Fibroblast of skin of left quadriceps (primary cell): ENCODE measurements at places on chromosomes 3 and 15.

GRCh38 chr3:5184499-5184898, 3.0 kb upstream of the EDEM1 start:
- DNase-seq = no peak

- DNase-seq = no peak
These were observed 3.5 kb upstream of the MNS1 start for GRCh38 chr15:56468401-56468800.

GRCh38 chr3:43028678-43029490, 49.8 kb downstream of the GASK1A start:
- no peak for DNase-seq

DNA sequence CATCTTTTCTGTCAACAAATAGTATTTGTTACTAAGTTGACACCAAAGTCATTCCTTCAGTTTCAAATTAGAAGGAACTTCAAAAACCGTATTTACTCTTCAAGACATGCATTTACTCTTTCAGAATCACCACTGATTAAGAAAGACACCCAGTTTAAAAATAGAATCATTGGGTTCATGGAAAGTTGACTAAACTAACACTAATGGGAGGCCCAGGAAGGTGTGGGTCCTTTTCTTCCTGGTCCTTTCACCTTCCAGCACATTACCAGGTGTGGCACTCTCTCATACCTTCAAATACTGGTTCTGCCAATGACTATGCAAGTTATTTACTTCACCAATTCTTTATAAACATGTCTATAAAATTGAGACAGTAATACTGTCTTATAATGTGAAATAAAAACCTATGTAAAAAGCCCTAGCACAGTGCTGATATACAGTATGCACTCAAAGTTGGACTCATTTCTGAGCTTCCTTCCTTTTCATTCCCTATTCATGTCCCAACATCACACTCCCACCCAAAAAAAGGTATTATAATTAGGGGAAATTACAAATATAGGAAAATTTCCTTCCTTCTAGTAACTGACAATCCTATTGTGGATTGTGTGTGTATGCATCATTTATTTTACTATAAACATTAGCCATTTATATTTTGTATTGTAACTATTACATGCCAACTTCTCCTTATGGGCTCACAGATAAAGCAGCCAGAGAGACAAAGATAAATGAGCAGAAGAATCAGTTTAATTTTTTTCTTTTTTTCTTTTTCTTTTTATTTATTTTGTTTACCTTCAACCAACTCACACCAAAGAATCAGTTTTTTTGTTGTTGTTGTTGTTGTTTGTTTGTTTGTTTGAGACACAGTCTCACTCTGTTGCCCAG, 48.9 kb downstream of the LRRFIP2 start:
- DNase-seq = no peak

DNA sequence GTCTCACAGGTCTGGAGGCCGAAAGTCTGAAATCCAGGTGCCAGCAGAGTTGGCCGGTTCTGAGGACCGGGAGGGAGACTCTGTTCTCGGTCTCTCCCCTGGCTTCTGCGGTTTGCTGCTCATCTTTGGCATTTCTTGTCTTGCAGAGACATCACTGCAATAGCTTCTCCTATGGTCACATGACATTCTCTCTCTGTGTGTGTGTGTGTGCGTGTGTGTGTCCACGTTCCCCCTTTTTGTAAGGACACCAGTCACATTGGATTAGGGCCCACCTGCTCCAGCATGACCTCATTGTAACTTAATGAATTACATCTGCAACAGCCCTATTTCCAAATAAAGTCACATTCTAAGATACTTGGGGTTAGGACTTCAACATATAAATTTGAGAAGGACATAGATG, 12.4 kb upstream of the ATP10A start:
- DNase-seq = no peak

DNA sequence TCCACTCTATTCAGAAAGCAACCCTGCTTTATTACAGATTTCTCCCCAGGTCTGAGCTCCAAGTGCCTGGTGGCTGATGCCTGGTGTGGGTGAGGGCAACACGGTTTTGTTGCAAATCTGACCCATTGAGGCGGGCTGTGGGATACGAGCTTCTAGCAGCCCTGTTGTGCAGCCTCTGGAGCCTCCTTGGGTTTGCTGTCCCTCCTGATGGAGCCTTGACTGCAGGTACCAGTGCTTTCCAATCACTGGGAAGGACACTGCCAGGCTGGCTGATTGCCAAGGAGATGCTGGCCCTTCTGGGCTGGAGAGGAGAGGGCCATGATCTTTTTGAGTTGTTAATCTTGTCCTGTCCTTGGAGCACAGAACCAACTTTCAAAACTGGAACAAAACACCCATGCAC, 151.0 kb upstream of the RGMA start:
- no peak for DNase-seq

GRCh38 chr3:191347228-191347627, 16.9 kb upstream of the UTS2B start:
- no peak for DNase-seq
